D341Med (cell line): ENCODE measurements at places on chromosomes 2 and 18.

GRCh38 chr2:206083602-206084438 lies 2.2 kb downstream of the INO80D start:
- no peak for DNase-seq

- DNase-seq = no peak
These were observed 135.1 kb upstream of the KLF7 start for GRCh38 chr2:207300817-207301216.

DNA sequence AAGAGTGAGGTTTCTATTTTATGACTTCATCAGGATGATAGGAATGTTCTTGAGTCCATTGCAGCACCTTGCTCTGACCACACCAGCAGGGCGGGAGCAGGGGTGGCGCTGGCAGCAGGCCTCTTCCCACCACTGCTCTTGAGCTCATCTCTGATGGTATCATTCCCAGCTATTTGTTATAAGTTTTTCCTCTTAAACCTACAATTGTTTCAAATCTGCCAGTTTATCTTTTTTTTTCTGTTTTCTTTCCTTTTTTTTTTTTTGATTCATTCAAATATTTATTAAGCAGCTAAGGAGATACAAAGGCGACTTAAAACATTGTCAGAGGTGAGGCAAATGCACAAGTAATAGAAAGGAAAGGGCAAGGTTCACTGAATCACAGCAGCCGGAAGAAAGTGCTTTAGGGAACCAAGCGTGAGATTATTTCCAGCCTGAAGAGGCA lies 28.7 kb downstream of the NIFK start:
- no peak for DNase-seq

DNA sequence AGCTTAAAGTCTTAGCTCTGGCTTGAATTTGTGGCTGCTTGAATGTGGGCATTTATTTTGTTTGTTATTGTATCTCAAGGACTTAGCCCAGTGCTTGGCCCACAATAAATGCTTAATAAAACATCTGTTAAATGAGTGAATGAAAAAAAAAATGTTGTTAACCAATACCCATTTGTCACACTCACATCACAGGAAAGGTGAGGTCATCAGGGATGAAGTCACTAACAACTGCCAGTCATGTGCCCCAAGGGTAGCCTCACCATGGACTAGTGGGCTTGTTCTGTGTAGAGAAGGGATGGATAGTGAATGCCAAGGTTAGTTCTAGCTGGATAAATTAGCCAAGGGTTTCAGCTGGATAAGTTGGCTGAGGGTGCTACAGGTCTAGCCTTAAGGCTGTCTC lies 3.0 kb downstream of the NRBP1 start:
- DNase-seq = no peak
